Activated CD4-positive, alpha-beta T cell treated with anti-CD3 and anti-CD28 coated beads for 36 hours (primary cell): ENCODE measurements at places on chromosomes 11 and 22. TPM values are rescaled to one million over a fixed set of nuclear protein-coding genes. Genes with fewer than 3 reads are reported as not detected.
A peak's percentile ranks its signal among the peaks of the same experiment; 100 is the strongest.

DNA sequence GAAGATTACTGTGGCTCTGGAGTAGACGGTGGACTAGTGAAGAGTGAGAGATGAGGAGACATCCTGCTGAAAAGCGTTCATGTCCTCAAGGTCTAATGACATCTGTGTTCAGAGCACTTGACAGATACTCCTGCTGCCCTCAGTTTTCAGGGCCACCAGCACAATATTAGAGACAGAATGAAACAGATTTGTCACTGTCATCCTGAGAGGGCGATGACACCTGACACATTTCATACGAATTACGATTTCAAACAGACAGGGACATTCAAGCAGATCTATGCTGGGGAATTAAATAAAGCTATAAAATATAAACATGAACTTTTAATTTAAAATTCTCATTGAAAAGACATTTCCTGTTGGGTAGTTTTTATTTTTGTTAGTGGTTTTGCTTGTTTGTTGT, 29.1 kb downstream of the SVIP start:
- no peaks in the 10 kb centered on the region for H3K36me3 ChIP-seq
- H3K27me3 ChIP-seq = peaks cover 4% of the 10 kb centered on the region
- no peak overlapping the region for H3K27ac ChIP-seq

DNA sequence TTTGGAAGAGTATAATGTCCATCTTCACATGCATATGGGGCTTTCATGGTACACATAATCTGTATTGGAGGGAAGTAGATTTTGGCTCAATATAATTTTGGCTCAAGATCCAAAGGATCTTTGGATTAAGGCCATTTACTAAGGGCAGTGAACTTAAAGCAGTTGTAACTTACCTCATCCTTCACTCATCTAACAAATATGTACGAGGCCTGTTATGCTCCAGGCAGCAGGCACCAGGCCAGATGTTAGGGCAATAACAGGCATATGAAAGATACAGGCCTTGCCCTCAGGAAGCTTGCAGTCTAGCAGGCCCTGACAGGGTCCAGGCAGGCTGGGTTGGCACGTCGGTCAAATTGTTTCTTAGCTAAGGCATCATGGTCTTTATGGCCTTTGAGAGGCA, 44.6 kb downstream of the LIF start:
- no peaks in the 10 kb centered on the region for H3K27me3 ChIP-seq
- no peak overlapping the region for H3K27ac ChIP-seq
- peaks cover 23% of the 10 kb centered on the region for H3K4me1 ChIP-seq

GRCh38 chr11:131154351-131154750, 216.1 kb upstream of the NTM start:
- no peaks in the 10 kb centered on the region for H3K27me3 ChIP-seq
- no peaks in the 10 kb centered on the region for H3K36me3 ChIP-seq
- no peak overlapping the region for H3K4me3 ChIP-seq
- no peak for DNase-seq
- no peak overlapping the region for H3K27ac ChIP-seq

DNA sequence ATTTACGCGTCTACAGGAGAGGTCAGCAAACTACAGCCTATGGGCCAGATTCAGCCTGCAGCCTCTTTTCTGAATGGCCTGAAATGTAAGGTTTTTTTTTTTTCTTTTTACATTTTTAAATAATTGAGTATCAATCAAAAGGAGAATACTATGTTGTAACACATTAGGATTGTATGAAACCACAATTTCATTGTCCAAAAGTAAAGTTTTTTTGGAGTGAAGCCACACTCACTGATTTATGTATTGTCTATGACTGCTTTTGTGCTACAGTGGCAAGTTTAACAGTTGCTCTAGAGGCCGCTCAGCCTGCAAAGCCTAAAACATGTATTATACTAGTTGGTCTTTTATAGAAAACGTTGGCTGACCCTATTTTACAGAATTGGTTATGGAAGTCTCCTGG, 923.2 kb downstream of the NTM start:
- peaks cover 6% of the 10 kb centered on the region for H3K27me3 ChIP-seq
- H3K36me3 ChIP-seq = no peaks in the 10 kb centered on the region
- no peak overlapping the region for H3K4me3 ChIP-seq

- H3K27ac ChIP-seq = no peak overlapping the region
- H3K27me3 ChIP-seq = peaks cover 5% of the 10 kb centered on the region
- no peaks in the 10 kb centered on the region for H3K36me3 ChIP-seq
- H3K4me1 ChIP-seq = peaks cover 4% of the 10 kb centered on the region
Measured at GRCh38 chr11:2885017-2885677, 428 bp downstream of the CDKN1C start.

DNA sequence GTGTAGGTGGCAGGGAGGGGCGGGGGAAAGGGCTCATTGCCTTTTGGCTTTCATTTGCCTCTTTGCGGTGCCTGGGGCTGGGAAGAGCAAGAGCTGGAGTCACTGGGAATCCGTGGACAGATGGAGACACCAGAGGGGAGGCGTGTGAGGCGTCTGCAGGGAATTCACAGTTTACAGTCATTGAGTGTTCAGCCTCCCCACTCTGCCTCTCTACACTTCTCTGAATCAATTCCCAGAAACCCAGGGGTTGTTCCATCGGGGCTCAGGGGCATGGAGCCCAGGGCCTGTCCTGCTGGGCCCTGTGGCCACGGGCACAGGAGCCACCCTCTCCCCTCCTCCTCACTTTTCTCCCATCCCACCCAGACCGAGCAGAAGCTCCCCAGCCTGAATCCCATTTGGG, 160.5 kb upstream of the NAV2 start:
- peaks cover 11% of the 10 kb centered on the region for H3K27me3 ChIP-seq
- H3K36me3 ChIP-seq = no peaks in the 10 kb centered on the region
- H3K4me3 ChIP-seq = no peak overlapping the region
- no peak overlapping the region for H3K27ac ChIP-seq
- DNase-seq = no peak

- DNase-seq = no peak
- H3K36me3 ChIP-seq = peaks cover 10% of the 10 kb centered on the region
- peaks cover 34% of the 10 kb centered on the region for H3K27me3 ChIP-seq
- no peak within 1 kb of the TSS for H3K27ac ChIP-seq
- H3K4me1 ChIP-seq = peaks cover 30% of the 10 kb centered on the region
Measured at GRCh38 chr11:827897-828192, at the start of gene CRACR2B. Gene CRACR2B, plus strand, starts transcription at chr11:827919. Its CDS starts 689 bp downstream, at chr11:828608.

DNA sequence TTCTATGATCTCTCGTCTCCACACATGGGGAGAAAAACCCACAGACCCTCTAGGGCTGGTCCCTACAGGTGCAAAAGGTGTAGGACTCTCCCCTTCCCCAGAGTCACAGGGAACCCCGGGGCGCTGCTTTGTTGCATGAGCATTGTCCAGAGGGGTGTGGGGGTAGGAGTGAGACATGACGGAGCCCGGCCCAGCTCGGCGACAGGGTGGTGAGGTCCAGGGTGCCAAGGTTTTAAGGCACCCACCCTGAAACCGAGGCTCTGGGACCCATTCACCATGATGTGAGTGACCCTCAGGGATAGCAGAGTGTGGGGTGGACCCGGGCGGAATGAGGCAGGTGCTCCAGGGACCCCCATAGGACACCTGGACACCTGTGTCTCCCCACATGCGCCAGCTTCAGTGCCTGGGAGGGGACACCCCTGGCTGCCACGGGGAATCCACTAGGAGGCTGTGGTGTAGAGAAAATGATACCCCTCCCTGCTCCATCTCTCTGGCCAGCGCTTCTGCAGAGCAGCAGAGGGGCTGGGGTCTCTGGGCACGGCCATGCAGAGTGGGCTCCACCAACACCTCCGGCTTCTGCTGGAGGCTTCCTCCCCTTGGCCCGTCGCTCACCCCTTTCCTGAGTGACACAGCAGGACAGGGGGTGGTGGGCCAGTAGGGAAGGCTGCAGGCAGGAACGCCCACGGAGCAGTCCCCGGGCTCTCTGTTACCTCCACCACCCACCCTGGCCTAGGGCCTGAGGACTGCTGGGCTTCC, 15.2 kb downstream of the KRTAP5-5 start:
- no peak for DNase-seq
- H3K27me3 ChIP-seq = peaks cover 6% of the 10 kb centered on the region
- no peak overlapping the region for H3K27ac ChIP-seq
- no peaks in the 10 kb centered on the region for H3K36me3 ChIP-seq
- no peak overlapping the region for H3K4me3 ChIP-seq
- H3K4me1 ChIP-seq = no peaks in the 10 kb centered on the region

- no peak for DNase-seq
- peaks cover 29% of the 10 kb centered on the region for H3K4me1 ChIP-seq
- H3K4me3 ChIP-seq = peak overlapping the region; percentile 92
Measured at GRCh38 chr11:62621027-62621566, 689 bp downstream of the B3GAT3 start.

GRCh38 chr11:15770798-15771414, 585.4 kb downstream of the SOX6 start:
- no peaks in the 10 kb centered on the region for H3K36me3 ChIP-seq
- DNase-seq = peak; percentile 59
- no peak overlapping the region for H3K27ac ChIP-seq
- no peaks in the 10 kb centered on the region for H3K27me3 ChIP-seq

DNA sequence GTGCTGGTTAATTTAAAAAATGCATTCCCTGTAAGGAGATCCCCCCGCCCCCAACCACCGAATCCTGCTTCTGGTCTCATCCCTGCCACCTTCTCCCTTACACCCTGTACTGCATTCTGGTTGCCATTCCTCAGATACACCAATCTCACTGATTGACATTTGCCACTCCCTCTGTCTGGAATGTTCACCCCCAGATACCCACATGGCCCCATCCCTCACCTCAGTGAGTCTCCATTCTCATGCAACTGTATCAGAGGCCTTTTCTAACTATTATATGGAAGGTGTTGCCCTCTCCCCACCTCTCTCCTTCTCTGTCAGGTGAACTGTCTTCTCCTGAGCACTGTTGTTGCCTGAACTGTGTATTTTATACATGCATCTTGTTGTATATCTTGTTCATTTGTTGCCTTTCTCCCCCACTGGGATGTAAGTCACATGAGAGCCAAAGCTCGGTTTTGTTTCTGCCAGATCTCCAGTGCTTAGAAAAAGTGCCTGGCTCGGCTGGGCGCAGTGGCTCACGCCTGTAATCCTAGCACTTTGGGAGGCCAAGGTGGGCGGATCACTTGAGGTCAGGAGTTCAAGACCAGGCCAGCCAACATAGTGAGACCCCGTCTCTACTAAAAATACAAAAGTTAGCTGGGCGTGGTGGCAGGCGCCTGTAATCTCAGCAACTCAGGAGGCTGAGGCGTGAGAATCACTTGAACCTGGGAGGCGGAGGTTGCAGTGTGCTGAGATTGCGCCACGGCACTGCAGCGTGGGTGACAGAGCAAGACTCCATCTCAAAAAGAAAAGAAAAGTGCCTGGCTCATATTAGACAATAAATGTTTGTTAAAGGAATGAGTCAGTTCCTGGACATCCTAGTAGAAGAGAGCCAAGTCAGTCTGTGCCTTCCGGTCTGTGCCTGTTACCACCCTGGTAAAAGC, 61.0 kb downstream of the TNRC6B start:
- H3K36me3 ChIP-seq = peaks cover 12% of the 10 kb centered on the region
- H3K27ac ChIP-seq = peak overlapping the region; percentile 85
- peak; percentile 41 for DNase-seq
- no peak overlapping the region for H3K4me3 ChIP-seq

DNA sequence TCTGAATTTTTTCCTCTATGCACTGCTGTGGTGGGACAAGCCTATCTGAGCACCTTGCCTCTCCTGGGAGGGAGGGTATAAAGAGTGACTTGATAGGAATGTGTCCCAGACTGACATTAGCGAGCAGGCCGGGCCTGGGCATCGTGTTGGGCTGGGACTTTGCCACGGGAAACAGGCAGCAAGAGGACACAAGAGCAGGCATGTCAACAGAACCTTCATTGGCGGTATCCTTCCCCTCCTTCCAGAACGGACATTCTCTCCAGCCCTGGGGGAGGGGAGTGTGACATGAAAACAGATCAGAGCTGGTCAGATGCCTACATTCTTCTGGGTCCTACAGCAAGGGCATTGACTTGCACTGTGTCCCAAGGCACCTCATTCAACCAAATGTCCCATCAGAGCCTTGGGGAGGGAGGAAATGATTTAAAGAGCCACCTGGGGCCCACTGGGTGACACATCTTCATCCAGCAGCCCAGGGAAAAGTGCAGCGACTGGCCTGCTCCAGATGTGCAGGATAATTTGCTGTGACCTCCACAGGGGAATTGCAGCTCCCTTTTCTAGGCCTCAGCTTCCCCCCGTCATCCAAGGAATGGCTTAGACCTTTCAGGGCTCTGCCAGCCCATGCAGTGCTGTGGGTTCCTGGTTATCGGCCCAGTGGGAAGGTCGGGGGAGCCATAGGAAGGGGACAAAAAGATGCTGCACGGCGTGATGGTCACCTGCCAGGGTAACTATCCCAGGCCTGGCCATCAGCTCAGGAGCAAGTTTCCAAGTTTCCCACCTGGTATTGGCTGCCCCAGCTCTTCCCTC, 21.8 kb upstream of the UVRAG start:
- no peak overlapping the region for H3K27ac ChIP-seq
- no peak overlapping the region for H3K4me3 ChIP-seq
- DNase-seq = no peak
- H3K4me1 ChIP-seq = no peaks in the 10 kb centered on the region

- DNase-seq = no peak
- no peak overlapping the region for H3K27ac ChIP-seq
- no peaks in the 10 kb centered on the region for H3K27me3 ChIP-seq
- H3K4me1 ChIP-seq = peaks cover 28% of the 10 kb centered on the region
- H3K4me3 ChIP-seq = no peak overlapping the region
- peaks cover 48% of the 10 kb centered on the region for H3K36me3 ChIP-seq
Measured at GRCh38 chr22:20578192-20578591, 70.8 kb downstream of the MED15 start.

GRCh38 chr11:111531136-111531535, 9.4 kb upstream of the LAYN start:
- no peak overlapping the region for H3K4me3 ChIP-seq
- H3K27ac ChIP-seq = peak overlapping the region; percentile 29
- H3K36me3 ChIP-seq = no peaks in the 10 kb centered on the region
- H3K4me1 ChIP-seq = peaks cover 49% of the 10 kb centered on the region
- H3K27me3 ChIP-seq = peaks cover 8% of the 10 kb centered on the region
- no peak for DNase-seq

GRCh38 chr11:70488171-70488703, 89.9 kb downstream of the CTTN start:
- H3K4me3 ChIP-seq = no peak overlapping the region
- no peak overlapping the region for H3K27ac ChIP-seq
- H3K36me3 ChIP-seq = no peaks in the 10 kb centered on the region
- H3K4me1 ChIP-seq = no peaks in the 10 kb centered on the region

GRCh38 chr11:118223992-118224391, 819 bp downstream of the JAML start:
- peaks cover 79% of the 10 kb centered on the region for H3K4me1 ChIP-seq
- DNase-seq = peak; percentile 50
- H3K4me3 ChIP-seq = peak overlapping the region; percentile 76
- peaks cover 82% of the 10 kb centered on the region for H3K36me3 ChIP-seq
- no peak overlapping the region for H3K27ac ChIP-seq
- H3K27me3 ChIP-seq = no peaks in the 10 kb centered on the region

GRCh38 chr22:30829901-30830550, 135.4 kb downstream of the OSBP2 start:
- H3K4me1 ChIP-seq = peaks cover 8% of the 10 kb centered on the region
- no peak for DNase-seq
- H3K4me3 ChIP-seq = no peak overlapping the region

- DNase-seq = no peak
- H3K4me3 ChIP-seq = no peak overlapping the region
- no peak overlapping the region for H3K27ac ChIP-seq
- no peaks in the 10 kb centered on the region for H3K4me1 ChIP-seq
- no peaks in the 10 kb centered on the region for H3K27me3 ChIP-seq
Measured at GRCh38 chr11:130483124-130483523, 34.7 kb downstream of the ADAMTS15 start.

MMP8 gene
- not detected for total RNA-seq

ABCG4 gene
- not detected for total RNA-seq

MAJIN gene
- total RNA-seq = 1.2 TPM

SLC7A4 gene
- total RNA-seq = not detected

OR8A1 gene
- not detected for total RNA-seq

PHETA2 gene
- 1.4 TPM for total RNA-seq

WNT11 gene
- not detected for total RNA-seq

C11orf91 gene
- total RNA-seq = not detected

C22orf15 gene
- total RNA-seq = 0.30 TPM

RTN4RL2 gene
- 0.39 TPM for total RNA-seq
